ENCODE measurements at places on chromosomes 3 and 15. TPM values are rescaled to one million over a fixed set of nuclear protein-coding genes. Genes with fewer than 3 reads are reported as not detected.

The OR5K2 gene
- not detected for total RNA-seq

The CAMK1 gene
- 51.9 TPM for total RNA-seq

DNA sequence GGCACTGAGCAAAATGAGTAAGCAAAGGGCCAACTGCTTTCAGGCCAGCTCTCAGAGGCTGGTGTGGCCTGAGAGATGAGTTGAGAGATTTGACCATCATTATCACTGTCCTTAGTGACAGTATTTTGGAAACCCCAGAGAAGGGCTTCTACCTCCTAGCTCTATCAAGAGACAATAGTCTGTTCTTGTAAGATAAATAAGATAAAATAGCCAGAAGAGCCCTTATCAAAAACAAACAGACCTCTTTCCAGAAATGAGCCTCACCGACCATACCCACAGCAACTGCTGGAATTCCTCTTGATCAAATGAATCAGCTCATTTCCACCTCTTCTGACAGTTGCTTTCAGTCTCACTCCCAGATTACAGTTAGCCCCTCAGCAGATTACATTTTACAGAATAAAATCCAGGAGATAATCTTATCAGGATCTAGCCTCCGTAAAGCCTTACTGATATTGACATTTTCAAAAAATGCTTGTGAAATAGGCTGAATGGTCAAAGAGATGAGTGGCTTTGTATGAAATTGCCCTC, 4.5 kb downstream of the HDC start:
- H3K36me3 ChIP-seq: peaks cover 2% of the 10 kb centered on the region
- peak; percentile 41 for DNase-seq
- peaks cover 68% of the 10 kb centered on the region for H3K4me1 ChIP-seq
- no peaks in the 10 kb centered on the region for H3K27me3 ChIP-seq
- H3K4me3 ChIP-seq: peak overlapping the region; percentile 53
- H3K27ac ChIP-seq: peak overlapping the region; percentile 99

GRCh38 chr3:181328346-181328745, 338.8 kb upstream of the DNAJC19 start:
- H3K36me3 ChIP-seq: no peaks in the 10 kb centered on the region
- no peak for DNase-seq
- no peaks in the 10 kb centered on the region for H3K27me3 ChIP-seq
- no peak overlapping the region for H3K4me3 ChIP-seq
- H3K4me1 ChIP-seq: no peaks in the 10 kb centered on the region

DNA sequence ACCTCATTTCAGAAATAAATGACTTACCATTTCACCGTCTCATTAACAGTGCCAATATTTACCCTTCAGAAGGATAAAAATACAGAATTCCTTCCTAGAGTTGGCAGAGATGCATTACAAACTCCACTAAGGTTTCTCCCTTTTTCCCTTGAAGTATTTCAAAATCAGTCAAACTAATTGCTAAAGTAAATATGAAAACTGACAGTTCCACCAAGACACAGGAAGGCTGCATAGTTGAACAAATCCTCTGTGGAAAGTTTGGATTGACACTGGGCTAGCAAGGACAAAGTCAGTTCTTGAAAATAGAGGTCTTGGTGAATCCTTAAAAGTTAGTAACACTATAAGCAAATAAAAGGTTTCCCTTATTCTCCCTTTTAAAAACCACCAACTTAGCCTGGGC, 34.5 kb downstream of the DCP1A start:
- H3K4me3 ChIP-seq: no peak overlapping the region
- H3K4me1 ChIP-seq: no peaks in the 10 kb centered on the region
- peaks cover 28% of the 10 kb centered on the region for H3K36me3 ChIP-seq
- H3K27me3 ChIP-seq: no peaks in the 10 kb centered on the region
- H3K27ac ChIP-seq: no peak overlapping the region
